NCI-H226 (cell line): ENCODE measurements at places on chromosomes 2 and 18.

GRCh38 chr18:60053747-60054304 lies 154.0 kb downstream of the PMAIP1 start:
- DNase-seq: peak; percentile 90

- DNase-seq: no peak
These were observed 47.8 kb downstream of the FARSB start for GRCh38 chr2:222608081-222608480.

DNA sequence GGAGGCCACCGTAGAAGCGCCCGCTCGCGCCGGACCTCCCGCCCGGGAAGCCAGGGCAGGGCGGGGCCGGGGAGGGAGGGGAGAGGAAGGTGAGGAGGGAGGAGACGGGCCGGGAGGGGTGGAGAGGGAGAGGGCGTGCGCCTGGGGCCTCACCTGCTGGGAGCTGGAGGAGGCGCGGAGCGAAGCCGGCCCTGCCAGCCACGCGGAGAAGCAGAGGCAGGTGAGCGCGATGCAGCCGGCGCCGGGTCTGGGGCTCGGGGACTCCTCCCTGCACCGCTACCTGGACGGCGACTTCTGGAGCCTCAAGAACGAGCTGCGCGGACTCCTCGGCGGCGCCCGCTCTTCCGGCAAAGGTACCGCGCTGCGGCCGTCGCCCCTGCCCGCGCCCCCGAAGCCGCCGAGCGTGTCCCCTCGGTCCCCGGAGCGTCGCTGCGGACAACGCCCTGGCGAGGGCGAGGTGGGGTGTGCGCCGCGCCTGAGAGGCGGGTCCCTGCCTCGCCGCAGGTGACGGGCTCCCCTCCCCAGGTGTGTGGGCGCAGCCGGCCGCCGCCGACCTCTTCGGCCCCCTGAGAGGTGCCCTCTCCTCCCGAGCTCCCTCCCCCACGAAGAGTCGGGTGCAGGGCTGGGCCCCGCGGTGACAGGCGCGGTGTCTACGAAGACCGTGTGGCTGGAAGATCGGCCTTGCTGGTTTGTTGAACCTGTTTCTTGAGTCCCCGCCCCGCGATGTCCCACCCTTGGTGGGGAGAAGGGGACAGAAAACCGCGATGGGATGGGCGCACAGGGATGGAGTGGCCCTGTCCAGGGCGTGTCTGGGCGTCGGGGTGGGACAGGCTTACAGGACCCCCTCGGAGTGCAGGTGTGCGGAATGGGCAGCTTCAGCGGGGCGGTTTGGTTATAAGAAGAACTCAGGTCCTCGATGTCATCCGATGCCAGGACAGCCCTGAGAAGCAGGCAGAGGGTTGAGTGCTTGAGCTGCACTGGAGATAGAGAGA lies at the start of gene ACOXL:
Gene ACOXL (plus strand): TSS at position 152 of the 992 bp plus-strand sequence. CDS start 35,817 bp downstream, outside the sequence.
- DNase-seq: no peak

DNA sequence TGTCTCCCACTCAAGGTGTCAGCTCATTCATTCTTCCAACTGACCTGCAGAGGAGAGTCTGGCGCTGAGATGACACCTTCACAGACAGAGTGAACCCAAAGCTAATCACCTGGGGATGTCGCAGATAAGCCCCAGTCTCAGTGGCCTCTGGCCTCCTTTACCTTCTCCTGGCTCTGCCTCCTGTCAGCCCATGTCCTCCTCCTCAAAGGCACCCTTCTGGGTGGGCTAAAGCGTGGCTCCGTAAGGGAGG lies 194.1 kb downstream of the MIB1 start:
- DNase-seq: no peak

DNA sequence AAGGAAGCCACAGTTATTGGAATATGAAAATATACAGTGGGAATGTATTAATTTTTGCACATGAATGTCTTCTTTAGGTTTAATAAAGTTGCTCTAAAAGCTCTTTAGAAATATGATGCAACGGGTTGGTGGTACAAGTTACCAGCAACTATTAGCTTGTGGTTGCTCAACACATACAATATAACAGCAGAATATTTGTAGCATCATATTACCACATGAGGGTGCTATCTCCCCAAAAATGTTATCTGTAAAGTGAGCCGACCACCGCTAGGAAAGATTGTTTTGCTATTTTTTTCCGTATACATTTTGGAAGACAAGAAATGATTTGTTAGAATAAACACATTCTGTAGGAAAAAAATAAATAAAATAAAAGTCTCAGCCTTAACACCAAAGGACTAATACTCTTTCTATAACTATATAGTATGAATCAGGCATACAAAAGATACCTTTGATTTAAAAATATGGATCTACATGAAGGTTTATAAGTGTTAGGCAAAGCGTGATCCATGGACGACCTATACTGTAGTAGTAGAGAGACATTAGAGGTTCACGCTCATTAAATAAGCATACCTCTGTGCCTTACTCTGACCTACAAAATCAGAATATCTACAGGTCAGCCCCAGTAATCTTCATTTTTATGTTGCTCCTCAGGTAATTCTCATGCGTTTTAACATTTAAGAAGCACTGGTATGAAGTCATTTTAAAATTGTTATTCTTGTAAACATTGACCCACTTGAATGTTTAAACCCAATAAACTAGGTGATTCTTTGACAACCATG lies 1110.6 kb upstream of the ACVR2A start:
- DNase-seq: peak; percentile 55

DNA sequence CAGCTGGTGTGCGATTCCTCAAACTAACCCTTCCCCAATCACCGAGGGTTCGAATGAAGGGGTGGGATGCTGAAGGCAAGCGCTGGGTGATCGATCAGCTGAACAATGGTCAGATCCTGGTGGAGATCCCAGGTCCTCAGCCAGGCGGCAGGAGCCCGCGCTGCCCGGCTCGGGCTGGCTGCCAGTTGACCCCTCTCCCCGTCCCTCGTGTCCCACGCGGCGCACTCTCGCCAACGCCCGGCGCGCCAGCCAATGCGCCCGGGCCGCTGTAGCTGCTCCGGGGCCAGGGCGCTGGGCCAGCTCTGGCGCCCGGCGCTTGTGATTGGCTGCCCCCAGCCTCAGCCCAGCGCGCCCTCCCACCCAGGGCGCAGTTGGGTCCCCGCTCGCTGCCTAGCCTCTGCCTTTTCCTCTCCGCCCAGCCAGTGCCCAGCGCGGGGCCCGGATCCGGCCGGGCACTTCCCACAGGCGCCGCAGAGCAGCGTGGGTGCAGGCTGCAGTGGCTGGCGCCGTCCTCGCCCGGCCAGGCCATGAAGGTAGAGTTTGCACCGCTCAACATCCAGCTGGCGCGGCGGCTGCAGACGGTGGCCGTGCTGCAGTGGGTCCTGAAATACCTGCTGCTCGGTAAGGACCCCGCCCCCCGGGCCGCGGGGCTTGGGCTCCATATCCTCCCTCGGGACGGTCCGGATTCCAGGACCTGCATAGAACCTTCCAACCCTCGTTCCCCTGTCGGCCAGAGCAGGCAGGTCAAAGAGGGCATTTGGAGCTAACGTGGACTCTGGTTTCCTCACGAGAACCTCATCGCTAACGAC lies at the start of gene MOGAT1:
Gene MOGAT1 (plus strand): TSS at position 400 of the 809 bp plus-strand sequence. CDS start 128 bp downstream, at position 528.
- DNase-seq: no peak

- no peak for DNase-seq
These were observed 332.9 kb upstream of the DCC start for GRCh38 chr18:52007105-52007504.

DNA sequence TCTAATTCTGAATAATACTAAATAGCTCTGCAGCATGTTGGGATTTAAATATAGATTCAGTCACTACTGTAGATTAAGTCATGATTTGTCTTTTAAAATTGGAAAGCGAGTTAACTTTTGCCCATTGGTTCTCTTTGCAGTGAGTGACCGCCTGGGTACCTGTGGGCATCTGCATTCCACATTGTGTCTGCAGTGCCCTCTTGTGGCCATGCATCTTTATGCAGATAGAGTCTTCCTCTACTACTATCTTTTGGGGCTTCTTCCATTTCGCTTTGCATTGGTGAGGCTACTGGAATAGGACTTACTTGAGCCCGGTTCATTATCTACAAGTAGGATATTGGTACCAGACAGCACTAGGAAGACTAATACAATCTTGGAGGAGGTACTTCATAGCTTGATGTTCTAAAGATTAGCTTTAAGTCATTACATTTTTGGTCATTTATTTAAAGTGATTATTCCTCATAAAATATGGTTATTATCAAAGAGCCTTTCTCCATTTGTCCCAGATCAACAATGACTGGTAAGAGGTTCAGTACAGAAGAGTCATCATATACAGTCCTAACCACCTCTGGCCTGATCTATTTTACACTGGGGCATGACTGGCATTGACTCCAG lies 203.0 kb downstream of the SOCS6 start:
- peak; percentile 8 for DNase-seq

DNA sequence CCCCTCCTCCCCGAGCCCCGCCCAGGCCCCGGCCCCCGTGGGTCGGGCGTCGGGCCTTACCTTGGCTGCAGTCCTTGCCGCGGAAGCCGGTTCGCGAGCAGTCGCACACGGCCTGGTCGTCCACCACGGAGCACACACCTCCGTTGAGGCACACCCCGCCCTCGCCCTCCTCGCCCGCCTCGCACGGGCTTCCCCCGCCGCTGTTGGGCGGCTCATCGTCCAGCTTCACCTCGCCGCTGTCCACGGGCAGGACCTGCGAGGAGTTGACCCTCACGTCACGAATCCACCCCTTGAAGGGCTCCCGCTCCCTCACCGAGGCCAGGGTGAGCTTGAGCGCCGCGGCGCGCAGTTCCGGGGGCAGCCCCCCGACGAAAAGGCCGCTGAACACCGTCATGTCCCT lies 4.5 kb downstream of the NRXN1 start:
- no peak for DNase-seq

GRCh38 chr2:222707689-222708273 lies 36.3 kb downstream of the MOGAT1 start:
- no peak for DNase-seq

GRCh38 chr2:2892892-2893291 lies 484.7 kb downstream of the EIPR1 start:
- no peak for DNase-seq

DNA sequence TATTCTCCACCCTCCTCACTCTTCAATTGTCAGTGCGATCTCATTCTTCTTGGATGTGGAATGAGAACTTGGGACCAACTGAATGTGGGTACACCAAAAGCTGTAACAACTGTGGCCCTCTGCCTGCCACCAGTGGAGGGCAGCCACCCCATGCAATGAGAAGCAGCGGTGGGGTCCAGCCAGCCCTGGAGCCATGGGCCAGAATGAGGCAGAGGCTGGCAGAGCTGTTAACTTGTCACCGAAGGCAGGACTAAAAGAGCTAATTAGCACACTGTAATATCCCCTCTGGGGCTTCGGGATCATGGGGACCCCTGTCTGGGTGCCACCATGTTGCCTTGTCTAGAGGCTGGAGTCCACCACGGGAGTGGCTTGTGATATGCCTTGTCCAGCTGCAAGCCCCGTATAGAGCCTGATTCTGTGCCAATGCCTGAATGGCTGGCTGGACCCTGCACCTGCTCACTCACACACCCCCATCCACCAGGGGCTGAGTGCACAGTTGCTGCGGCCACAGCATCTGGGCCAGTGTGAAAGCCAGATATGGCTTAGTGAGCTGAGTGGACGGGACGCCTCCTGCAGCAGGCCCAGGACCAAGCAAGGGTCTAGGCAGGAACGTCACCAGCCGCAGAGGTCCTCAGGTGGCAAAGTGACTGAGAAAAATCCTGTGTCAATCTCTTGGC lies 680.5 kb downstream of the DSC3 start:
- no peak for DNase-seq

GRCh38 chr2:37868866-37869265 lies 56.2 kb upstream of the RMDN2 start:
- no peak for DNase-seq
